Fibroblast of lung (primary cell): ENCODE measurements at places on chromosomes 13 and 19.
A peak's percentile ranks its signal among the peaks of the same experiment; 100 is the strongest.

DNA sequence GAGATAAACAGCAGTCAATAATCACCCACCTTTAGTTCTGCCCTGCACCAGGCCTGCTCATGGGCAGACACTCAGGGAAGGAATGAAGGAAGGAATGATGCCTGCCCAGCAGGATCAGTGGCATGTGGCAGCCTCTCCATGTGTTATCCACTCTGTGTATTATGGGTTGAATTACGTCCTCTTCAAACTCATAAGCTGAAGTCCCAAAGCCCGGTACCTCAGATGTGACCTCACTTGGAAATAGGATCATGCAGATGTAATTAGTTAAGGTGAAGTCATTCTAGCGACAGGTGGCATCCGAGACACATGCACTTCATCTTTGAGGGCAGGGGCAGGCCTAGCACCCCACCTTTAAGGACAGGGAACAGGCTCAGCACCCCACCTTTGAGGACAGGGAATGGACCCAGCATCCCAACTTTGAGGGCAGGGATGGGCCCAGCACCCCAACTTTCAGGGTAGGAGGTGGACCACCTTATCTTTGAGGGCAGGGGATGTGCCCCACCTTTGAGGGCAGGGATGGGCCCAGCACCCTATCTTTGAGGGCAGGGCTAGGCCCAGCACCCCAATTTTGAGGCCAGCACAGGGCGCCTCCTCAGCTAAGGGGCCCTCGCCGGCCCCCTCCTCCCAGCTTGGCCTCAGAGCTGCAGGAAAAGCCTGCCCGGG lies 127.6 kb downstream of the URI1 start:
- no peak for DNase-seq

DNA sequence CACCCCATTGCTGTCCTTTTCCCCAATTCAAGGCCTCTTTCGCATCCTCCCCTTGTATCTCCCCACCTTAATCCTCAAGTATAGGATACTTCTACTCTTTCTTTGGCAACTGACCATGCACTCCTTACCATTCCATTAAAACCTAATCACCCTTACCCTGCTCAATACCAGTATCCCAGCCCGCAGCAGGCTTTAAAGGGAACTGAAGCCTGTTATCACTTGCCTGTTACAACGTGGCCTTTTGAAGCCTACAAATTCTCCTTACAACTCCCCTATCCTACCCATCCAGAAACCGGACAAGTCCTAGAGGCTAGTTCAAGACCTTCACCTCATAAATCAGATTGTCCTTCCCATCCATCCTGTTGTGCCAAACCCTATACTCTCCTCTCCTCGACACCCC lies 16.2 kb upstream of the OR10H1 start:
- DNase-seq, result no peak

- DNase-seq, result peak; percentile 15
These were observed 716 bp downstream of the ZNF573 start for GRCh38 chr19:37778613-37779126.

- DNase-seq, result peak; percentile 22
These were observed 2.4 kb downstream of the HSPH1 start for GRCh38 chr13:31159306-31159705.

DNA sequence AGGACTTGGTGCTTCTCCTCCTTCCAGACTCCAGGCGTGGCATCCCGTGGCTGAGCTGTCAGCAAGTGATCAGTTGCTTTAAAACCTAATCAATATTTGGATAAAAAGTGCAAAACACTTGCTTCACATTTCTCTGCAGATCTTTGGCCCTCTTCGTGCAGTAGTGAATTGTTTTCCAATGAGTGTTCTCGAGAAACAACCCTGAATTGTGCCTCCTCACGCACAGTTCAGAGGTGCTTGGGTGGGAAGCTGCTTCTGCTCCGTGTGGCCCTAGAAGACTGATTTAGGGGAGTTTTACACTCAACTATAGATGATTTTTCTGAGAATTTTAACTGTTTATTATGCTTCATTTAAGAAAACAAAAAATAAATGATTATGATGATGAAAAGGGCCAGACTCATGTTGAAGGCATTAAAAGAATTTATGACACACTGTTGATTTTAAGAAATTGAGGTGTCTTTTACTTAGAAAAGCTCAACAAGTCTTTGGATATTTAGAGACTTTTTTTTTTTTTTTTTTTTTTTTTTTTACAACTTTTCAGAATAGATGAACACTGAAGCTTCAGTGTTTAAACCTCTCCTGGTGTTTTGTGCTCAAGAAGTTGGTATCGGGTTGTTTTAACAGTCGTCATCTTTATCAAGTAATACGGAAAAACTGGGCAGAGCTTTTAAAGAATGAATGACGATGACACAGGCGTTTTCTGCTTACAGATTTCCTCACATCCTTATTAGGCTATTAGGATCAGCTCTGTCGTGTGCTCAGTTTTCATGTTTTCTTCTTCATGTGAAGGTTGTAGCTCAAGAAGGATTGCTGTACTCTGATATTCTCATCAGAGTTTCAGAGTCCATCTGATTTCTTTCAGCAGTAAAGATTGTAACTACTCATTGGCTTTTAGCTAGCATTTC lies 39.5 kb upstream of the TEX29 start:
- DNase-seq, result peak; percentile 77

DNA sequence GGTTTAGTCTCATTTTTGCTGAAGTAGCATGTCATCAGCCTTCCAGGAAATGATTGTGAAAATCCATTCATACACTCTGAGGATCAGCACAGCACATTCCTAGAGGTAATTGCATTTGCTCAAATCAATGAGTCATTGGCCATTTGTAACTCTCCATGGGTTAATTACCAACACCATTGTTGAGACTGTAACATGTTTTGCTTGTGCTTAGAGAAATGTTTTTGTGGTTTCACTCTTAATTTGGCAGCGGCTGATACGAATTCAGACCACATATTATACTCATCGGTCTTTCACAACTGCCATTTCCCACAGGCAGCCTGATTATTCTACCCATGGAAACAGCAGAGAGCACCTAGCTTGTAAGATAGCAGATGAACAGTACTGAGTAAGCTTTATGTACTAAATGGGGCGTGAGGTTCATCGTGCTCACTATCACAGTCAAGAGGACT lies 110.3 kb downstream of the NHLRC3 start:
- DNase-seq, result peak; percentile 68

DNA sequence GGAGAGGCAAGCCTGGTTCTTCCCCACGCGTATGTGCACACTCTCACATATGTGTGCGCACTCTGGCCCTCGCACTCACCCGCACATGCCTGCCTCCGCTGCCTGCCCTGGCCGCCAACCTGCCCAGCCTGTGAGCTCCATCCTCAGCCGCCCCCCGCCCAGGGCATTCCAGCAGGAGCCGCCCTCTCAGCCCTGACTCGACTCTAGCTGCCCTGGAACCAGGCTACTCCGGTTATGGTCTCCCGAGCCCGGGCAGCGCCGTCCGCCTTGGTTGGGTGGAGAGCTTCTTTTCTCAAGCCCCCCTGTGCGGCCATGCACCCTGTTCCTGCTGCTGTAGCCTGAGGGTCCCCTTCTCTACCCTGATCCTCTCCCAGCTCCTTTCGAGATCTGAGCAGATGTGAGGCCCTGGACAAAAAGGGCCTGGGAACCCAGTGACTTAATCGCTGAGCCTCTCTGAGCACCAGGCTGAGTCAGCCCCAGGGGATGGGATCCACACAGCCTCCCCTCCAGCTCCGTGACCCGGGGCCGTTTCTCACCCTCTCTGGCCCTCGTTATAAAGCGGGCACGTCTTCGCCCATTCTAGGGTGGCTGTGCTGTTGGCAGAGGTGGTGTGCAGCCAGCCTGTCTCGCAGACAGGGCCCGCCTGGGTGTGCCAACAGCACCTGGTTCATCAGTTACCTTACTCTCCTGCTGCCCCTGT lies 191.5 kb downstream of the TEX29 start:
- DNase-seq, result no peak

DNA sequence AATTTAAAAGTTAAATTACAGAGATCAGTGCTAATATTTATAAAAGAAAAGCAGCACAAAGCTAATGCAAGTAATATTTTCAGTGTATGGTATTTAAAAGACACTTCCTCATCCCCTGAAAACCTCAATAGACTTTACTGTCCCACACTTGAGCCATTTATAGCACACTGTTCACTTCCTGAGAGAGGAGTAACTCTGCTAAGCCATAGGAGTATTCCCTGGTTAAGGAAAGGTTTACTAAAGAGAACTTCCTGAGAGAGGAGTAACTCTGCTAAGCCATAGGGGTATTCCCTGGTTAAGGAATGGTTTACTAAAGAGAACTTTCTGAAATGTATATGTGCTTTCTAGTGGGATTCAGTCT lies 159.4 kb downstream of the NHLRC3 start:
- no peak for DNase-seq

- DNase-seq, result no peak
These were observed 173.8 kb upstream of the SOX1 start for GRCh38 chr13:111893071-111893606.

- no peak for DNase-seq
These were observed 2.1 kb downstream of the RNF126 start for GRCh38 chr19:660793-661426.

- DNase-seq, result no peak
These were observed 1.2 kb upstream of the ARID3A start for GRCh38 chr19:924553-925086.

- DNase-seq, result no peak
These were observed 21.4 kb upstream of the TMEM160 start for GRCh38 chr19:47069795-47070194.

GRCh38 chr13:32347651-32348050 lies 32.3 kb downstream of the BRCA2 start:
- DNase-seq, result no peak

DNA sequence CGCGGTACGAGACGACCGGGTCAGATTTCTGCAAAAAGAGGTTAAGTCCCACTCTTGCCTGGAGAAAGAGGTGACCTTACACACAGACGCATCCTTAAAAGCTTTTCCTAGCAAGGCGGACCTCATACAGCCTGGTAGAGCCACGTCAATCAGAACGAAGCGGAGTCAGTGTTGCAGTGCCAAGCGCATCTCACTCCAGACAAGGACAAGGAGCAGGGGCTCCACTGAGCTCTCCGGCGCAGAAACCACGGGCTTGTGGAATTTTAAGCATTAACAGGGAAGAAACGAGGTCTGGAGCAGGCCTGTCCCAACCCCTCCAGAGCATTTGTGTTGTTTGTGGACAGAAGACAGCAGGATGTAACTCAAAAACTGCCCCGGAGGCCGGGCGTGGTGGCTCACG lies 7.1 kb downstream of the EEF2 start:
- DNase-seq, result no peak

- no peak for DNase-seq
These were observed 85.3 kb downstream of the COG6 start for GRCh38 chr13:39740761-39741160.

DNA sequence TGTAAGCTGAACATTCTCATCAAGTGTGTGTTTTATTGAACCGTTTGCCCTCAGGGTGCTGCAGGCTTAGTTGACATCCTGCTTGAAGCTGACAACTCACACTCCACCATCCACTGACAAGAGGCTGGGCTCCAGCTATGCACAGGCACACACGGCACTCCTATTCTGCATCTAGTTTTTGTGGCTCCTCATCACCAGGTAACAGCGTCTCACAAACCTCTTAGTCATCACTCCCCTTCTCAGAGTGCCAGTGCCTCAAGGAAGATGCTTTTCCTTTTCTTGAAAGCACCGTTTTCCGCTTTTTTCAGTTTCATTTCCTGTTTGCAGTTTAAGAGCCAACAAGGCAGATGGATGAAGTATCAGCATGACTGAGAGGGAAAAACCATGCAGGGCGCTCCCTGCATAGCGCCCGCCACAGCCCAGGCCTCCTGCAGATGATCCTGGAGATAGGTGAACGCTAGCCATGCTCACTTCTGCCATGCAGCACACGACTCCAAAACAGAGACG lies 491.2 kb downstream of the COG6 start:
- DNase-seq, result no peak

- DNase-seq, result peak; percentile 79
These were observed 1.4 kb downstream of the EFNB2 start for GRCh38 chr13:106533943-106534638.

- DNase-seq, result peak; percentile 63
These were observed 2.0 kb downstream of the FBL start for GRCh38 chr19:39843919-39844793.

DNA sequence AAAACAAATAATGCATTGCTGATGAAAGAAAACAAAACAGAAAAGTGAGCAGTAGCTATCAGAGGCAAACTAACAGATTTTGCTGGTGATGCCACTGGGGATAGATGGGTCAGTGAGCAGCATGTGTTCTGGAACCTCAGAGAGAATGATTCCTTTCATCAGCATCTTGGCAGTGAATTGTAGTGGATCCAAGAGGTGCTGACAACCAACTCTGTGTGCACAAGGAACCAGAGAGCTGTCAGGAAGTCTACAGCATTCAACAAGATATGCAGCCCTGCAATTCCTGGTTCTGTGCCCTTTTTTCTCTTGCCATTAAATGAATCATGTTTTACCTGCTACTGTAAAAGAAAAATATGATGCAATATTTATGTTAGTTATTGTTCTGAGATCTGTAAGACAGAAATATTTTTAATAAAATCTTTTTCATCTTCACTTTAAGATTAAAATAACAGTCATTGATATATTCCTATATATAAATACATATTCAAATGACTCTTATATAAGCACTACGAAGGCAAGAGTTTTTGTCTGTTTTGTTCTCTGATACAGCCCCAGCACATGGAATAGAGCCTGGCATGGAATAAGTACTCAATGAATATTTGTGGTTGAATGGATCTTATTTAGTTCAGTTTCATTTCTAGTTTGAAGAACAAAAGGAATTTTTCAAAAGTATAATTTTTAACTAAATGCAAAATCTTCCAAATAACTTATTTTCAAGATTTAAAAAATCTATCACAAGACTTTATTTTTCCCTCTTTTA lies 80.8 kb downstream of the FREM2 start:
- no peak for DNase-seq

DNA sequence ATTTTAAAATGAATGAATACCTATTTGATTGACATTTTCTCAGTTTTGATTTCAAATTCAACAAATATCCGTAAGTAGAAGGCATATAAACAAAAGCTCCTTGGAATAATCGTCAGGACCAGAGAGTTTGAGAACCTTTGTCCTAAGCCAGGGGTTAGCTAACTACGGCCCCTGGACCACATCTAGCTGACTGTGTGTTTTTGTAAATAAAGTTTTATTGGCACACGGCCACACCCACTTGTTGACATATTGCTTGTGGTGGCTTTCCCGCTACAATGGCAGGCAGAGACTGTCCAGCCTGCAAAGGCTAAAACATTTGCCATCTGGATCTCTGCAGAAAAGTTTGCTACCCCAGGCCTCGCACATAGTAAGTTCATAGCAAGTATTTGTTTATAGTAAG lies 83.4 kb downstream of the GNG7 start:
- no peak for DNase-seq

DNA sequence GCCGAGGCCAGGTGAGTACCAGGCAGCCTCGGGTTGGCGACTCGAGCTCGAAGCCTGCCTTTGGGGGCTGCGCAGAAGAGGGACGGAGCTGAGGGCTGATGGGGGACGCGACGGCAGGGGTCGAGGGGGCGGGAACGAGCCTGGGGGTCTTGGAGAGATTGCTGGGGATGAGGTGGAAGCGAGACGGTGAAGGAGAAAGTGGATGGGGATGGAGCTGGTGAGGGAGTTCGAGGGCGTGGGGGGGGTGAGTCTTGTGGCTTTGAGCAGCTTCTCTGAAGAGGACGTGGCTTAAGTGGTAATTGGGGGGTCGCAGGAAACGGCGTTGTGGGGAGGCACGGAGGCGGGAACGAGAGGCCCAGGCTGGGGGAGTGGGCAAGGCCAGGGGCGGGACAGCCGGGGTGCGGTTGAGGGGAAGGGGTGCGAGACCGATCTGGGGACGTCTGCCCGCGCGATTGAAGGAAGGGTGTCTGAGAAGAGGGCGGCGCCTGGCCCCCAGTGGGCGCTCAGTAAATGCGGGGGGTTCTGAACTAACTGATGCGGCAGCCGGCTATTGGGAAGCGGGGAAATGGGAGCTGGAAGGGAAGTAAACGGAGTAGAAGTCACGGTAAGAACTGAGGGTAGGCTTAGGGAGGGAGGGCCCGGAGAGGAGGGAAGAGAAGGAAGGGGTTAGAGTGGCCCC lies 426 bp downstream of the MYO9B start:
- DNase-seq, result no peak
